ENCODE measurements at places on chromosomes 2 and 18. TPM values are rescaled to one million over a fixed set of nuclear protein-coding genes. Genes with fewer than 3 reads are reported as not detected.
A peak's percentile ranks its signal among the peaks of the same experiment; 100 is the strongest.

- H3K4me1 ChIP-seq = peaks cover 24% of the 10 kb centered on the region
- peaks cover 10% of the 10 kb centered on the region for H3K36me3 ChIP-seq
- DNase-seq = peak; percentile 39
- H3K27ac ChIP-seq = peak overlapping the region; percentile 70
- peaks cover 13% of the 10 kb centered on the region for H3K27me3 ChIP-seq
These were observed 680 bp downstream of the CTDSP1 start for GRCh38 chr2:218400167-218400929.

GRCh38 chr2:73503992-73504570, 118.4 kb downstream of the ALMS1 start:
- H3K27ac ChIP-seq = no peak overlapping the region
- H3K27me3 ChIP-seq = peaks cover 6% of the 10 kb centered on the region
- no peaks in the 10 kb centered on the region for H3K4me1 ChIP-seq
- H3K36me3 ChIP-seq = peaks cover 4% of the 10 kb centered on the region
- no peak overlapping the region for H3K4me3 ChIP-seq

- DNase-seq = no peak
- H3K4me1 ChIP-seq = no peaks in the 10 kb centered on the region
- H3K27me3 ChIP-seq = no peaks in the 10 kb centered on the region
These were observed 33.1 kb downstream of the PCARE start for GRCh38 chr2:29041161-29041660.

GRCh38 chr2:224843141-224843540, 127.0 kb upstream of the CCDC195 start:
- H3K4me1 ChIP-seq = no peaks in the 10 kb centered on the region
- H3K4me3 ChIP-seq = no peak overlapping the region
- H3K27me3 ChIP-seq = peaks cover 2% of the 10 kb centered on the region
- no peak for DNase-seq

DNA sequence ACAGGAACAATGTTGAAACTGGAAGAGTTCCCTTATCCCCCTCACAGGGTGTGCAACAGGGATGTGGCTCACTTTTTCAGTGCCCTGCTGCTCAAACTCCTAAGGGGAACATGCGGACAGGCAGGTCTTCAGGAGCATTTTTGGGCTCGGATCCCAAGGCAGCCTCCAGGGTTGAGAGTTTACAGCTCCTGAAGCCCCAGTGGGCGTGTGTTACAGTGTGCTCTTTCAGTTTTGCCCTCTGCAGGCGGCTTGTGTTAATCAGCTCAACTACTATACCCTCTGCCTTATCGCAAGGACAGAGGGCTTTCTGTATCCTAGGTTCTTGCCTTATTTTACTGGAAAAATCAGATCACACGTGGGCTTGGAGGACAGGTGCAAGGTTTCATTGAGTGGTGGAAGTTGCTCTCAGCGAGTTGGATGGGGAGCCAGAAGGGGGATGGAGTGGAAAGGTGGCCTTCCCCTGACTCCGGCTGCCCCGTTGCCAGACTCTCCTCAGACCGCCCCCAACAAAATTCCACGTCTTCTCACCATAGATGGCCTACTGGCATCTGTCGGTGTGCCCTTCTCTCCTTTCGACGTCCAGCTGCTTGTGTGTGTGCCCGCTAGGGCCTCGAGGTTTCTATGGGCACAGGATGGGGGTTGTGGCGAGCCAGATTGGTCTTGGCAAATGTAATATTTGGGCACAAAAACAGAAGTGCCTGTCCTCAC, 541.9 kb downstream of the TMX3 start:
- no peak overlapping the region for H3K27ac ChIP-seq
- no peak overlapping the region for H3K4me3 ChIP-seq
- DNase-seq = peak; percentile 18
- H3K36me3 ChIP-seq = no peaks in the 10 kb centered on the region

- H3K4me1 ChIP-seq = no peaks in the 10 kb centered on the region
- H3K27me3 ChIP-seq = peaks cover 1% of the 10 kb centered on the region
- no peak overlapping the region for H3K4me3 ChIP-seq
- H3K27ac ChIP-seq = no peak overlapping the region
- DNase-seq = no peak
- H3K36me3 ChIP-seq = no peaks in the 10 kb centered on the region
These were observed 501.6 kb upstream of the GCFC2 start for GRCh38 chr2:76211991-76212985.

DNA sequence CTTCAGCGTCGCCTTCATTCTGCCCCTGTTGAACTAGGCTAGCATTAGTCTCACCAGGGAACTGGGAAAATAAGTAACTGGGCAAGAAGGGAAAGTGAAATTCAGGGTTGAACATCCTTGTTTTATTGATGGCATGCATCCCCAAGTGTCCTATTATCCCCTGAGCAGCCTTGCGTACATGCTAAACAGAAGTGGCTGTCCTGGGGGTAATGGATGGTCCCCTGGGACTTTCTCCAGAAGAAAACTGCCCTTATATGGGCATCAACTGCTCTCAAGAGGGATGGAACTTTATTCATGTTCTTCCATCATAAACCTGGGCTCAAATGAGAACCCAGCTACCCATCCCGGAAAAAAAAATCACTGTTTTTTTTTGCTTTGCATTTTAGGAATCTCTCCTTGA, 11.8 kb upstream of the SMIM21 start:
- no peak overlapping the region for H3K27ac ChIP-seq
- DNase-seq = no peak
- no peaks in the 10 kb centered on the region for H3K27me3 ChIP-seq
- peaks cover 11% of the 10 kb centered on the region for H3K4me1 ChIP-seq
- no peak overlapping the region for H3K4me3 ChIP-seq

DNA sequence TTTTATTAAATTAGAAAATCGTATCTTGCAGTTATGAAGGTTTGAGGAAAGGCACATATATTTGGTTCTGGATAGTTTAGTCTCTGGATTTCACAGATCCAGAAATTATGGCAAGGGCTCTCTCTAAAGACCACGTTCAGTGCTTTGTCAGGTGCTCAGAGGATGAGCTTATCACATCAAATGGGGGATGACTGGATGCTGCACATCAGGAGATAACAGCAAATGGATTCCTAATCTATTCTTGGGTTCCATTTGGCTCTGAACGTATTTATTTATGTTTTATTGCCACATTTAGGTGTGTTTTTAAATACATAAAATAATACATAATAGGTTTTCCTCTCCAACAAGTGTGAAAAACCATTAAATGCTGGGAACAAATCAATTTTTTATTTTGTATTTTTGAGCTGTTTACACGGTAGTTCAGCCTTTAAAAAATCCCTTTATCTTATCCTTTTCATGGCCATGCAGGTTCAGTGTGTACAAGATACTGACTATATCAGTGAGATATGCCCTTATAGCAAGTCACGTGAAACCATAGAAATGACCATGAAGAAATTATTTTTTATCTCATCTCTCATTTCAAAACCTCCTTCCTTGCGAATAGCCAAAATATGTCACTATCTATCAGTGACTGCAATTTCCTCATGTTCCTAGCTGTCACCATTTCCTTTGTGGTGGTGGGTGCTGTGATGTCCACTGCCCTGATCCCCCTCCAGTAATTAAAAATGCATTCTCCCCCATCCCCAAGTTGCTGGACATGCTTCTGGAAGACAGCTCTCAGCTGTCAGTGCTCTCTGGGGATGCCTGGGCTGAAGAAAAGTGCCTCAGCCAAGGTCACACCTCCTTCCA, 25.9 kb upstream of the CXCR4 start:
- no peak overlapping the region for H3K4me3 ChIP-seq
- H3K27ac ChIP-seq = no peak overlapping the region
- no peaks in the 10 kb centered on the region for H3K4me1 ChIP-seq
- DNase-seq = no peak
- no peaks in the 10 kb centered on the region for H3K27me3 ChIP-seq

GRCh38 chr2:141438536-141438935, 692.3 kb downstream of the LRP1B start:
- no peak overlapping the region for H3K4me3 ChIP-seq
- no peaks in the 10 kb centered on the region for H3K27me3 ChIP-seq
- no peaks in the 10 kb centered on the region for H3K4me1 ChIP-seq
- DNase-seq = no peak
- no peak overlapping the region for H3K27ac ChIP-seq

- peaks cover 23% of the 10 kb centered on the region for H3K4me1 ChIP-seq
- no peak for DNase-seq
- H3K27me3 ChIP-seq = no peaks in the 10 kb centered on the region
- no peaks in the 10 kb centered on the region for H3K36me3 ChIP-seq
- H3K4me3 ChIP-seq = no peak overlapping the region
These were observed 525.0 kb upstream of the TCF4 start for GRCh38 chr18:56112984-56113383.

DNA sequence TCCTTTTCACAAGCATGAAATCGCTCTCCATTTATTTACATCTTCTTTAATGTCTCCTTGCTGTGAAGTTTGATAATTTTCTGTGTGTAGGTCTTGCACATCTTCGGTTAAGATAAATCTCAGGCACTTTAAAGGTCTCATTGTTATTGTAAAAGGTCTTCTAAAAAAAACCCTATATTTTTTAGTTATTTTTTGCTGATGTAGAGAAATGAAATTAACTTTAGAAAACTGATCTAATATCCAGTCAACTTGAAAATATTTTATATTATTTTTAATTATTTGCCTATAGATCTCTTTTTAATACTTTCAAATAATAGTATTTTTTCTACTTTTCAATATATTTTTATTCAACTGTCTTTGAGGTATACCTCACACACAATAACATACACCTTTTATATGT, 169.4 kb downstream of the INSIG2 start:
- no peak overlapping the region for H3K27ac ChIP-seq
- peaks cover 9% of the 10 kb centered on the region for H3K4me1 ChIP-seq
- H3K36me3 ChIP-seq = no peaks in the 10 kb centered on the region
- H3K27me3 ChIP-seq = peaks cover 2% of the 10 kb centered on the region

GRCh38 chr2:194545978-194546377, 1111.0 kb upstream of the SLC39A10 start:
- H3K4me3 ChIP-seq = no peak overlapping the region
- no peak overlapping the region for H3K27ac ChIP-seq
- DNase-seq = no peak

DNA sequence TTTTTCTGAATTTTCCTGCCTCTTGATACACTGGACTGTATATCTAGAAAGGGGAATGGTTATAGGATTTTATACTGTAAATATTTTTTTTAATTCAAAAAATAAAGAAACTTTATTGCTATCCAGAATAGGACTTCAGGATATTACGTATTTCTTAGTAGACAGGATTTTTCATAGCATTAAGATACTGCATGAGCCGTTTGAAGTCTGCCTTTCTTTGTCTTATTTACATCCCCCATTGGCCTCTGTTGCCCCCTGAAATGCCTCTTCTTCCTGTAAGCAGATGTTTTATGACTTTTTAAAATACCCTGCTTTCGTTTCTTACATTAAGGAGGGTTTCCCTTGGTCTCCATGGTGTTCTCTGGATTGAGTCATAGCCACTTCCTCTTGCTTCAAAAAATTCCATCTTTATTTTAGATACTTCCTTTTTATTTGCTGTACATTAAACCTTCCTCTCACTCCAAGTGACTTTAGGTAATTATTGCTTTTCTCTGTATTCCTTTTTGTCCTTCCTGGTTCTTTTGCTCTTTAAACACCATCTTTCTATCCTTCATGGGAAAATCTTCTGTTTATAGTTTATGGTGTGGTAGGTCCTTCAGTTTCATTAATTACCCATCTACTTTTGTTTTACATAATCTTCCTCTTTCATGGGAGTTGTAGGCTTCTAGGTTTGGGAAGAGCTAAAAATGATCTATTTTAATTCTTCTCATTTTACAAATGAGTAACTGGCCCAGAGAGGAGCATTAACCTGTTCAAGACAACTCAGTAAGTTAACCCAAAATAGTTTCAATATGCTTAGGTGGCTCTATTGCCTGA, 72.6 kb downstream of the ZNF532 start:
- no peak overlapping the region for H3K4me3 ChIP-seq
- DNase-seq = no peak
- H3K4me1 ChIP-seq = peaks cover 2% of the 10 kb centered on the region
- no peak overlapping the region for H3K27ac ChIP-seq
- H3K36me3 ChIP-seq = peaks cover 55% of the 10 kb centered on the region

DNA sequence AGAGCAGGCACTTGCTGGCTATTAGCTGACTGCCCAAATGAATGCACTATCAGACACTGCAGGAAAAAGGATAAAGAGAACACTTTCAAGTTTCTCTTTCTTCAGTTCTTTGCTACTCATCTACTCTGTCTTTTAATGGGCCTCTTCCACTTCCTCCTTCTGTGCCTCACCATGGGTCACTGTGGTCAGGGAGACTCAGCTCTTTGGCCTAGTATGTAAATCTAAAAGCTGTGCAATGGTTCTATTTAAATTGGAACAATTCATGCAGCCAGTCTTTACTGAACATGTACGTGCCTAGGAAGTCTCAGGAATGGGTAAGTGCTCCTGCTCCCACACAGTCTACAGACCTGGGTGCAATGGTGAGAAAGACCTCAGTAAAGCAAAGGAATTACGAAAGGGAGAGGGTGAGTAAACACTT, 79.1 kb upstream of the DNMT3A start:
- H3K36me3 ChIP-seq = peaks cover 4% of the 10 kb centered on the region
- peaks cover 3% of the 10 kb centered on the region for H3K27me3 ChIP-seq
- no peak for DNase-seq
- H3K4me3 ChIP-seq = no peak overlapping the region

GRCh38 chr2:127397568-127398238, 9.9 kb upstream of the MAP3K2 start:
- H3K27me3 ChIP-seq = peaks cover 6% of the 10 kb centered on the region
- H3K27ac ChIP-seq = no peak overlapping the region
- H3K4me3 ChIP-seq = no peak overlapping the region
- H3K36me3 ChIP-seq = no peaks in the 10 kb centered on the region

- no peaks in the 10 kb centered on the region for H3K27me3 ChIP-seq
- no peaks in the 10 kb centered on the region for H3K36me3 ChIP-seq
- no peak overlapping the region for H3K27ac ChIP-seq
- peaks cover 6% of the 10 kb centered on the region for H3K4me1 ChIP-seq
- no peak overlapping the region for H3K4me3 ChIP-seq
- DNase-seq = no peak
These were observed 767.8 kb upstream of the ZEB2 start for GRCh38 chr2:145287736-145288135.

GRCh38 chr2:168008646-168009195, 238.7 kb downstream of the STK39 start:
- no peak overlapping the region for H3K27ac ChIP-seq
- H3K4me3 ChIP-seq = no peak overlapping the region
- peaks cover 18% of the 10 kb centered on the region for H3K36me3 ChIP-seq
- peaks cover 7% of the 10 kb centered on the region for H3K4me1 ChIP-seq
- DNase-seq = no peak
- H3K27me3 ChIP-seq = peaks cover 1% of the 10 kb centered on the region

- peak; percentile 55 for DNase-seq
- H3K36me3 ChIP-seq = no peaks in the 10 kb centered on the region
- no peak overlapping the region for H3K27ac ChIP-seq
- H3K27me3 ChIP-seq = peaks cover 7% of the 10 kb centered on the region
- H3K4me1 ChIP-seq = peaks cover 11% of the 10 kb centered on the region
These were observed 23.3 kb downstream of the SIX3 start for GRCh38 chr2:44964752-44965236.

GRCh38 chr2:42163444-42164045, 5.6 kb upstream of the EML4 start:
- H3K27me3 ChIP-seq = no peaks in the 10 kb centered on the region
- no peaks in the 10 kb centered on the region for H3K36me3 ChIP-seq
- H3K4me3 ChIP-seq = no peak overlapping the region
- H3K4me1 ChIP-seq = no peaks in the 10 kb centered on the region
- no peak overlapping the region for H3K27ac ChIP-seq
- DNase-seq = no peak

GRCh38 chr18:13375302-13376255, 157.0 kb downstream of the LDLRAD4 start:
- no peak for DNase-seq
- H3K27ac ChIP-seq = peak overlapping the region; percentile 32
- H3K27me3 ChIP-seq = peaks cover 3% of the 10 kb centered on the region
- H3K4me3 ChIP-seq = peak overlapping the region; percentile 31

The RBKS gene
- total RNA-seq = 2.0 TPM

The MAP4K4 gene
- 427 TPM for total RNA-seq

The DUSP19 gene
- total RNA-seq = 2.4 TPM

The DTNA gene
- 17.9 TPM for total RNA-seq

The FIGN gene
- total RNA-seq = 14.0 TPM

The GAL3ST2 gene
- total RNA-seq = not detected
